Amniotic stem cell (primary cell): ENCODE measurements at places on chromosomes 16 and 17.

GRCh38 chr17:62807812-62808575, at the start of gene MARCHF10:
MARCHF10 (minus strand) TSS chr17:62808314; CDS start chr17:62801735, 6,579 bp downstream.
- no peak for DNase-seq

GRCh38 chr17:66455060-66455459, 152.6 kb downstream of the PRKCA start:
- DNase-seq: no peak

DNA sequence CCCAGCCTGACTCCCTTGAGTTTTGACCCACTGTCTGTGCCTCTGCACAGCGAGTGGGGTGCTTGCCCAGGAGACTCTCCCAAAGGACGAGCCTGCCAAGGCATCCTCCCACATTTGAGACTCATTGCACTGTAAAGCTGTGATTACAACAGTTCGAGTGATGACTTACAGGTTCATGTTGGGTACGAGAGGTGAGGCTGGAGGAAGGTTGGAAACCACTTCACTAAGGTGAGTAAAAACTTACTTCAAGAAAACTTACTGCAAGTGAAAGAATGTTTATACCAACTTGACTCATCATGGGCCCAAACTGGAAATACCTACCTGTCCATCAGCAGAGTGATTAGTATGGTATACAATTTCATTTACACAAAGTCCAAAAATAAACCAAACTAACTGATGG, 360.1 kb upstream of the CDH11 start:
- no peak for DNase-seq

DNA sequence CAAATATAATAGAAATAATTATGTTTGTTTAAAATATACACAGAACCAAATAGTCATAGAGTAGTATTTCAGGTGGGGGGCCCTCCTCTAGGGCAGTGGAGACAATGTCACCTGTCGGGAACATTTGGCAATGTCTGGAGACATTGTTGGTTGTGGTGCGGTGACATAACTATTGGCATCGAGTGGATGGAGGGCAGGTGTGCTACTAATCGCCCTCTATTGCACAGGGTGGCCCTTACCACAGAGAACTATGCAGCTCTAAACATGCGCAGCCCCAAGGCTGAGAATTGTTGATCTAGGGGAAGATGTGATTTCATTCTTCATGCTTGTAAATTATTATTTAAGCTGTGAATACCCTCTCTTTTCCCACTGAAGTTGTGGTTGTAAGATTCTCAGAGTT, 594.0 kb downstream of the WWOX start:
- no peak for DNase-seq

DNA sequence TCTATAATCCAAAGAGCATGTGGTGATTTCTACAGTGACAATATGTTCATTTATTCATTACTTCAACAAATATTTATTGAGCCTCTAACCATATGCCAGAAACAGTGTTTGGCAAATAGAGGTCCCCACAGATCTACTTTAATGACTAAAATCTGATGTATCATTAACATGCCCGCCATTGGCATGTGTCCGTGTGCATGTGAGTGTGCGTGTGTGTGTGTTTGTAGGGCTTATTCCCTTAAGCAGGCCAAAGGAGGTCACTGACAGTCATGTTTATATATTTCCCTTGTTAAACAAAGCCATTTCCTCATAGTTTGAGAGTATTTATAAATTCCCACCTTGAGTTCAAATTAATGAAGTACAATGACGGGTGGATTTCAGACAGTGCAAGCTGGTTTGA, 174.4 kb upstream of the IRX6 start:
- no peak for DNase-seq

- no peak for DNase-seq
Measured at GRCh38 chr16:78684030-78684611, 584.7 kb downstream of the WWOX start.

DNA sequence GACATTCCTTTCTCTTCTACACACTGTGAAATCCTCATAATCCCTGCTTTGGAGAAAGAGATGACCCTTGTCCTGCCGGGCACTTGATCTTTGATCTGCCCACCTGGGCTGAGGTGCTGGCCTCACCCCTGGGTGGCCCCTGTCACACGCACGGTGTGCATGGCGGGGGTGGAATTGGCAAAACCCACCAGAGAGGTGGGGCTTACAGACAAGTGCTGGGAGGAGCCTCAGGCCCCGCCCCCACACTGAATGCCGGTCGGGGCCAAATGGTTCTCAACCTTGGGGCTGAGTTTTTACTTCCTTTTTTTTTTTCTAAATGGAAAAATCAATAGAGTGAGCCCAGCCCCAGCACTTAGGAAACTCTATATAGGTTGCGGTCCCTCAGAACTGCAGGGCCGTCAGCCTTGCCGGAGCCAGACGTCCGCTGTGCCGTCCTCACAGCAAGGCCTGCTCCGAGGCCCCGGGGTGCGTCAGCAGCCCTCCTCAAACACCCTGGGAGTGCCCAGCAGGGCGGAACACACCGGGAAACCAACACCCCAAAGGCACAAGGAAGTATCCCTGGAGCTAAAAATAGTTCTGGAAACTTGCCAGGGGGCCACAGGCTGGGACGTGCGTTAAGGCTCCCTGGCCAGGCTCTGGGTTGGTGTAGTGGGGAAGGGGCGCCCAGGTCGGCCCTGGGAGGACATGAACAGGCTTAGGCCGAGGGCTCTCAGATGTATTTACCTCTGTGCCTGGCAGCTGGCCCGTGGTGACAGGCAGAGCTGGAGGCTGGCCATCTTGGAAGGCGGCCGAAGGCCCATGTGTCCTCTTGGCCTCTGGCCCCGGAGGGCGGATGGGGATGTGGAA, 11.0 kb downstream of the GPRC5C start:
- no peak for DNase-seq

GRCh38 chr16:64717871-64718270, 404.0 kb downstream of the CDH11 start:
- DNase-seq: no peak

- DNase-seq: no peak
Measured at GRCh38 chr17:20967776-20968175, 75.0 kb downstream of the USP22 start.

GRCh38 chr17:52696362-52696761, 537.8 kb upstream of the CA10 start:
- DNase-seq: no peak

DNA sequence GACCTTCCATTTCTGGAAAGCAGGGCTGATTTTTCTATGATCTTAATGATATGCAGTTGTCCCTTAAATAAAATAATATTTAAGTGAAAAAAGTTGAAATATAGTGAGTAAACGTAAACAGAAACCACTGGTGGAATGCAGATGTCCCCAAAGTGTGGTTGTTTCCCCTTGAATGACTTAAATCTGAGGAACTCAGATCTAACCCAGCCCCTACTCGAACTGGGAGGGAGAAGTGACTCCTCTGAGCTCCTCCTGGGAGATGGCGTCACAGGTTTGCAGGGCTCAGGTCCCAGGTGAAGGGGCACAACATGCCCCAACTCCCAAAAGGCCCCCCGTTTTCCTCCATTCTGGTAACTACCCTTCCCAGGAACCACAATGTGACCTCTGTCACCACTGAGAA, 142.8 kb downstream of the IRF8 start:
- DNase-seq: no peak

- no peak for DNase-seq
Measured at GRCh38 chr17:27288183-27288582, 5.7 kb upstream of the WSB1 start.

DNA sequence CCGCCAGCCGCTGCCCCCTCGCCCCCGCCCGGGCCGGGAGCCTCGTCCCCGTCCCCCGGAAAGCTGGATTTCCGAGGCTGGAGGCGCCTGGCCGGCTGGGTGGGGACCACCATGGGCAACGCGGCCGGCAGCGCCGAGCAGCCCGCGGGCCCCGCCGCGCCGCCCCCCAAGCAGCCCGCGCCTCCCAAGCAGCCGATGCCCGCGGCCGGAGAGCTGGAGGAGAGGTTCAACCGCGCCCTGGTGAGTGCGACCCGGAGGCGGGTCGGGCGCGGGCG, 266 bp downstream of the FMNL1 start:
- DNase-seq: no peak

GRCh38 chr17:27430882-27431491, 25.3 kb upstream of the KSR1 start:
- peak; percentile 45 for DNase-seq

GRCh38 chr17:33474789-33475188, 181.7 kb upstream of the ASIC2 start:
- DNase-seq: no peak

DNA sequence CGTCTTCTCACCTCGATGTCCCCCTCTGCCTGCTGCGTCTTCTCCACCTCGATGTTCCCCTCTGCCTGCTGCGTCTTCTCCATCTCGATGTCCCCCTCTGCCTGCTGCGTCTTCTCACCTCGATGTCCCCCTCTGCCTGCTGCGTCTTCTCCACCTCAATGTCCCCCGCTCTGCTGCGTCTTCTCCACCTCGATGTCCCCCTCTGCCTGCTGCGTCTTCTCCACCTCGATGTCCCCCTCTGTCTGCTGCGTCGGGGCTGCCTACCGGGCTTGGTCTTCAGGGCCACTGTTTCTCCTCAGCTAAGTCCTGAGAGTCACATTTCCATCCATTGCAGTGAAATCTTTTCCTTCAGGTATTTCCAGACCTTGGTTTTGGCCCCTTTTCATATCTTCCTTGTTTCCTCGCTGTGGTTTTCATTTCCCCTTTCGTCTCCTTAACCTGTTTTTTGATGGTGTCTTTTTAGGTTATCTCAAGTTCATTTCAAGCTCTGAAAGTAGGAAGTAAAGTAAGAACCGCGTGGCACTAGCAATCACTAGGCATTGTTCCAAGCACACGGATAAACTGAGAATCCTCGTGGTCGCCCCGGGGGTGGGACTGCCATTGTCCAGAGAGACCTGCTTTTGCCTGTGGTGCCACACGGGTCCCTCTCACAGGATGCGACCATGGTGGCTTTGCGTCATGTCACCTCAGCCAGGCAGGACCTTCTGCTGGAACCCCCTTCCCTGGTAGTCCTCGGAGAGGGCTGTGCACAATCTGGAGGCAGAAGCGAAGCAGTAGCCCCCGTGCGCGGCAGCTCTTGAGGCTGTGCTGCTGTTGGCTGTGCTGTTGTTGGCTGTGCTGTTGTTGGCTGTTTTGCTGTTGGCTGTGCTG, 9.5 kb upstream of the ZNF750 start:
- DNase-seq: no peak

DNA sequence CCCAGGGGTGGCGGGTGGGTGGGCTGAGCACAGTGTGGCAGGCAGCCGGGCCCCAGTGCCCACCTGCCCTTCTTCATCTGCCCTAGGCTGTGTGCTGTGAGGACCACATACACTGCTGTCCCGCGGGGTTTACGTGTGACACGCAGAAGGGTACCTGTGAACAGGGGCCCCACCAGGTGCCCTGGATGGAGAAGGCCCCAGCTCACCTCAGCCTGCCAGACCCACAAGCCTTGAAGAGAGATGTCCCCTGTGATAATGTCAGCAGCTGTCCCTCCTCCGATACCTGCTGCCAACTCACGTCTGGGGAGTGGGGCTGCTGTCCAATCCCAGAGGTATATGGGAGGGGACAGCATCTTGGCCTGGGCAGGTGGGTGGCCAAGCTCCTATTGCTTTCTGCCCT, 6.4 kb downstream of the GRN start:
- DNase-seq: no peak

GRCh38 chr16:53043428-53043831, 9.3 kb downstream of the CHD9NB start:
- no peak for DNase-seq

GRCh38 chr17:7867881-7868329, 10.1 kb downstream of the CYB5D1 start:
- no peak for DNase-seq

- DNase-seq: no peak
Measured at GRCh38 chr16:87845213-87845612, 24.1 kb downstream of the SLC7A5 start.

DNA sequence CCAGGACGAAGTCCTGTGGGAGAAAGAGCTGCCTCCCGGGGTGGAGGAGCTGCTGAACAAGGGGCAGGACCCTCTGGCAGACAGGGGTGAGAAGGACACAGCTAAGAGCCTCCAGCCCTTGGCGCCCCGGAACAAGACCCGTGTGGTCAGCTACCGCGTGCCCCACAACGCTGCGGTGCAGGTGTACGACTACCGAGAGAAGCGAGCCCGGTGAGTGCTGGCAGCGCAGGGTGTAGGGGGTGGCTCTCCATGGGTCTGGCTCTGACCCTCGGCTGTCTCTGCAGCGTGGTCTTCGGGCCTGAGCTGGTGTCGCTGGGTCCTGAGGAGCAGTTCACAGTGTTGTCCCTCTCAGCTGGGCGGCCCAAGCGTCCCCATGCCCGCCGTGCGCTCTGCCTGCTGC, 21.4 kb downstream of the MVP start:
- no peak for DNase-seq
